ENCODE measurements at places on chromosomes 5 and 9. TPM values are rescaled to one million over a fixed set of nuclear protein-coding genes. Genes with fewer than 3 reads are reported as not detected.
A peak's percentile ranks its signal among the peaks of the same experiment; 100 is the strongest.

DNA sequence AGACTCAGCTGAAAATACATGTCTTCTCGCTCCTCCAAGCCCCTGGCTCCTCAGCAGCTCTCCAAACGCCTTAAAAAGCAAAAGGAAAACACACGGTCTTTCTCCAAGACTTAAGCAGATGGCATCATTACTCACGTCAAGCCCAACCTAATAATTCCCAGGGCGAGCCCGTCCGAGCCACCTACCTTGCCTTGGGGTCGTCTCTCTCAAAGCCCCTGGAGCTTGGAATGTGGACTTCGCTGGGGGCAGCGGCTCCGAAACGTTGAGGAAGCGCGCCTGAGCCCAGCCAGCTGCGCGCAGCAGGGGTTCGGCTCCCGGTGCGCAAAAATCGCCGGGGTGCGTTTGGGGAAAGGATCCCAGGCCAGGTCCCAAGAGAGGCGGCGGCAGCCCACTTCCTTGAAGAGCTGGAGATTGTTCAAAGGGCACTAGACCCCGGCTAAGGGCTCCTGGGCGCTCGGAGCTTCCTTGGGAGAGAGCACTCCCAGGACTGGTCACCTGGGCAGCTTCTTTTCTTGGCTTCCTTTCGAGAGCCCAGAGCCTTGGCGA, 395 bp downstream of the DRD1 start:
- no peak for DNase-seq

DNA sequence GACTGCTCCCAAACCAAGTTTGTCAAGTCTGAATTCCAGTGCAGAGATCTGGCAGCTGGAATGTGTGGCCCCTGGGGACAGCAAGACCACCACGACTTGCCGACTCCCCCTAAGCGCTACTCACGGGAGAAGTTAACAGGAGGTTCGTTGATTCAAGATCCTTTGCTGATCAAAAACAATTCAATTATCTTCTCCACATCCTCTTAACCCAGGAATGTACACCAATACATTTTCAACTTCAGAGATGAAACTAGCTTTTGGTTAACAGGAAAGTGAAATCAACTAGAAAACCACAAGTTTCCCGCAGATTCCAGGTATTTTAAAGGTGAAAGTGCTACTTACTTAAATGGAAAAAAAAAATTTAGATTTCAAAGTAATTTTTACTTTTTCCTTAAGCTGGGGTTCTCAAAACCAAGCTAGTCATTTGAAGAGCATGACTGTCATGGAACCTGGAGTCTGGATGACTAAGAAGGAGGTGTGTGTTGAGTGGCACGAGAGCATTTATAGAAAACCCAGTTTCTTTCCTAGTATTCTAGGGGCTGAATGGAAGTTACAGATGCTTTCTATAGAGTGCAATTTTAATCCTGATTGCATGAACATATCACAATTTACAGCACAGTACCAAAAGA, 257.5 kb upstream of the PANK3 start:
- no peak for DNase-seq

GRCh38 chr9:5292141-5292540, 12.4 kb downstream of the RLN2 start:
- DNase-seq, result no peak

WDR31 gene
- 1.0 TPM for total RNA-seq

FCN2 gene
- total RNA-seq, result not detected

SPOCK1 gene
- total RNA-seq, result 22.4 TPM

PCDHB9 gene
- 19.8 TPM for total RNA-seq

DNA sequence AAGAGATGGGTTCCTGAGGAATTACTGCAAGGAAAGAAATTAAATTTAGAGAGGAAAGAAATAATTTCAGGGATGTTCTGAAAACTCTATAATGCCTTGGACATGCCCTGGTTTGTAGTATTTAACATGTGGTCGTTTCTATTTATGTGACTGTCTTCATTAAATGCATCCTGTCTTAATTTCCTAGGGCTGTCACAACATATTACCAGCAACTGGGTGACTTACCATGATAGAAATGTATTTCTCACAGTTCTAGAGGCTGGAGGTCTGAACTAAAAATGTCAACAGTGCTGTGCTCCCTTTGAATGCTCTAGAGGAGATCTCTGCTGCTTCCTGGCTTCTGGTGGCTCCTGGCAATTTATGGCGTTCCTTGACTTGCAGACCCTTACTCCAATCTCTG, 287.7 kb downstream of the FBXL7 start:
- no peak for DNase-seq

DNA sequence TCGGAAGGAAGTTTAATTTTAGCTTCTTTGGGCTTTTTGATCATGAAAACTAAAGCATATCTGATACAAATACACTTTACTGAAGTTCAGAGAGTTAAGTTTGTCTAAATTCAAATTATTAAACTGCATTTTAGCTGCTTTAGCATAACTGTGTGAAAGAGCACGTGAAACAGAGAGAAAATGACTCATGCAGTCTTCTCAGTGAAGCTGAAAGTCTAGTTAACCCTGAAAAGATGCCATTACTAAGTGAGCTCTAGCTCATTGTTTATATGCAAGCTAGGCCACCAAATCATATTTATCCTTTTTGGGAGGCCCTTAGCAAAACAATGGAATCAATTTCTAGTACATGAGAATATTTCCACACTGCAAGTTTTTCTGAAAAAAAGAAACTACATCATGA, 27.6 kb downstream of the TPD52L3 start:
- DNase-seq, result no peak

- DNase-seq, result no peak
These were observed 7.3 kb downstream of the CCDC112 start for GRCh38 chr5:115289104-115289503.

- no peak for DNase-seq
These were observed 110.2 kb upstream of the LMX1B start for GRCh38 chr9:126503333-126504085.

- no peak for DNase-seq
These were observed 590.4 kb upstream of the PTGER4 start for GRCh38 chr5:40089269-40089668.

DNA sequence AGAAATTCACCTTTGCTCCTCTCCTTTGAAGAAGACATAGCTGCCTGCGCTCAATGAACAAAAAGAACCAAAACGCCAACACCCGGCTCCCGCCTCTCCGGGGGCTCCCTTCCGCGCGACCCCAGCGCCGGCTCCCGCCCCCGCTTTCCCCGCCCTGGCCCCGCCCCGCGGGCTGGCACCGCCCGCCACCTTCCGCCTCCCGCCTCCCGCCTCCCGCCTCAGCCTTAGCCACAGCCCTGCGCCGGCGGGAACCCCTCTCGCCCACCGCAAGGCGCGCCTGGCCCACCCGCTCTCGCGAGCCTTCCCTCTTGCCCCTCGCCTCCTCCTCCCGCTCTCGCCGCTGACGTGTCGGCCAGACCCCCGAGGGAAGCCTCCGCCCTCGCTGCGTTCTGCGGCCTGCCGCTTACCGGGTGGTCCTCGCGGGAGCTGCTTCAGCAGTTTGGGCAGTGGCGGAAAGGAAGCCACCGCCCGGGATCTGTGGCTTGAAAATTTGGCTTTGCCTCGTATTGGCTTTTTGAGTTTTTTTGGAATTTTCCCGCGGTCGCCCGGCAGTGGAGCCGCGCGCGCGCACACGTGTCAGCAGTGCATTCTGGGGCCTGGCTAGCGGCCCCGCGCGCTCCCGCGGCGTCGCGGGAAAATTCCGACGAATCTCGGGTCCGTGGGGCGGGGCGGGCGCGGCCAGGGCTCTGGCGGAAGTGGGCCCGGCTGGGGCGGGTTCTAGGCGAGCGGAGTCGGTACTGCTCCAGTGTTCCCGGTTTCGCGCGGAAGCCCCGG, at the start of gene FANCC:
TSS of gene FANCC (minus strand) at position 591 of the 774 bp plus-strand sequence. CDS start 68,418 bp downstream, outside the sequence.
- peak; percentile 93 for DNase-seq

GRCh38 chr5:82405618-82406204, 127.6 kb upstream of the RPS23 start:
- no peak for DNase-seq

C5 gene
- 7.3 TPM for total RNA-seq

GRCh38 chr5:17314907-17315471, 97.6 kb downstream of the BASP1 start:
- DNase-seq, result no peak

DNA sequence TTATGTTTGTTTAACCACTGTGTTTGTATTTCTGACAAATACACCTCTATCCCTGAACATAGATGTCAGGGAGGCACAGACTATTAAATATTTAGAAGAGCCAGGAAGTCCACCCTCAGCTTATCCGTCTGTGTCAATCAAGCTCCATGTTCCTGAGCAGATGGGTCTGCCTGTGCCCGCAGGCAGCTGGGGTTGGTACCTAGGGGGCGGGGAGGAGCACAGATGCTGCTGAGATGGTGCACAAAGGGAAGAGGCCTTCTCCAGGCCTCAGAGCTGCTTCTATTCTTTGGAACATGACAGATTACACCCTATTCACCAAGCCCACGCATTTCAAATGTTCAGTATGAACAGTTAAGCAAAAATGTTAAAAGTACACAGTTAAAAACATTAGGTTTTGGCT, 142.1 kb downstream of the EPB41L4A start:
- no peak for DNase-seq
